ENCODE measurements at places on chromosomes 5 and 9. TPM values are rescaled to one million over a fixed set of nuclear protein-coding genes. Genes with fewer than 3 reads are reported as not detected.

The LRRC70 gene
- 2.1 TPM for total RNA-seq

GRCh38 chr9:131447600-131447999, 53.7 kb downstream of the PRRC2B start:
- no peak for DNase-seq

GRCh38 chr5:91095786-91096385, 287.2 kb downstream of the ARRDC3 start:
- no peak for DNase-seq

DNA sequence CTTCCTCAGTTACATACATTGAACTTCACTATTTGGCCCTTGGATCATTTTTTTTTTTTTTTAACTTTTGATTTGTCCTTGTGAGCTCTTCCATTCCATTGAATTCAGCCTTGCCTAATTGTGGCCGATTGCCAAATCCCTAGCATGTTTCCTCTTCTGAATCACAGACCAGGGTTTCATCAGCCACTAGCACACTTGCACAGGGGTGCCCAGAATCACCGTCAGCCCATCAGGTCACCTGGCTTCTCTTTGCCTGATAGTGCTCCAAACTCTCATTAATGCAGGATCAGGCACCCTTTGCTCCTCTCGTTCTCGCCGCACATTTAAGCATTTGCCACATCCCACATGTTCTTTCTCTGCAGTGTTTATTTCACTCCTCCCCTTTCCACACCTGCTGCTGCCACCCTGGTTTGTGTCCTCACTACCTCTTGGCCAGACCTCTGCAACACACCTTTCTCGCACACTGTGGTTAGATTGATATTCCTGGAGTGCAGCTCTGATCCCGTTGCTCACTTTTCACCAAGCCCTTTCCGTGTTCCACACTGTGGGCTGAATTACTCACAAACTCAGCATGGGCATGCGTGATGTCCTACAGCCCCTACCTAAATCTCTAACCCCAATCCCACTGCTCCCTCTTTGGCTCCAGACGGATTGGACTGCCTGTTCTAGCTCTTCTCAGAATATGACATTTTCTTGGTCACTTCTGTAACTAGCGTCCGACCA, 9.8 kb downstream of the PIK3R1 start:
- no peak for DNase-seq

- DNase-seq = no peak
Observed at GRCh38 chr5:170121321-170121720, 15.6 kb downstream of the FOXI1 start.

All from activated naive CD4-positive, alpha-beta T cell treated with anti-CD3 and anti-CD28 coated beads, Interleukin-2, amount 50 U/mL, for 72 hours (primary cell).